GM04504 (cell line): ENCODE measurements at places on chromosomes 11 and 22.

DNA sequence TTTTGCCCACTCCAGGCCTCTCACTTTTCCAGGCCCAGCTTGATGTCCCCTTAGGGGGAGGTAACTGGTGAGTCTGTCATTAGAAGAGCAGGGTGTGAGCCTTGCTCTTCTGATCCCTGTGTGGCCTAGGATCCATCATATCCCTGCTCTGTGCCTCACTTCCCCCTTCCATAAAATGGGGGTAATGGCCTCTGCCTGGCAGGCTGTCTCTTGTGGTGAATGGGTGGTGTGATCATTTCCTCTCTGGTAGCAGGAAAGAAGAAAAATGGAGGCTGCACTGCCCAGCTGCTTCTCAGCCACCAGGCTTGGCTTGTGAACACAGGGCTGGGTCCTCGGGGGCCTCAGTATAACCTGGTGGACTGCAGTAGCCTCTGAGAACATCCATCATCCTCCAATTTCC is 5.6 kb downstream of the ARHGEF17 start:
- DNase-seq: no peak

- DNase-seq: no peak
These were observed 205.7 kb upstream of the NAV2 start for GRCh38 chr11:19506816-19507486.

DNA sequence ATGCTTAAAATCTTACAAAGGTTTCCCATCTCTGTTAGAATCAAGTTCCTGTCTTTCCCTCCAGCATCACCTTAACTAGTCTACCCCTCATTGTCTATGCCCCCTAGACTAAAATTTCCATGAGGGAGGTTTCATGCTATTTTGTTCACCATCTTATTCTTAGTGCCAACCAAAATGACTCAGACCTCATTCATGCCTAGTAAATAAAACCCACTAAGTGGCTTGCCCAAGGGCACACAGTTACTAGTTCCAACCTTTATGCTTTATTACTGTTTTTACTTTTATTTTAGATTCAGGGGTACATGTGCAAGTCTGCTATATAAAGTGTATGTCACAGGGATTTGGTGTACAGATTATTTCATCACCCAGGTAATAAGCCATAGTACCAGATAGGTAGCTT is 469.1 kb upstream of the FAT3 start:
- no peak for DNase-seq

GRCh38 chr22:32836280-32837123 is 35.0 kb downstream of the TIMP3 start:
- no peak for DNase-seq
